Ovary (tissue), 10 donors: ENCODE measurements at places on chromosomes 3 and 15. TPM values are rescaled to one million over a fixed set of nuclear protein-coding genes. Genes with fewer than 3 reads are reported as not detected.

GRCh38 chr3:78629544-78629943 lies 1138.3 kb downstream of the ROBO1 start:
- DNase-seq, result no peak

CCR8 gene
- total RNA-seq, result not detected

NISCH gene
- total RNA-seq, result 73.6 TPM

- no peak for DNase-seq
Observed at GRCh38 chr3:45986303-45986982, 9.2 kb downstream of the FYCO1 start.

- no peak for DNase-seq
Observed at GRCh38 chr3:122281891-122282290, 43.2 kb upstream of the CSTA start.

- no peak for DNase-seq
Observed at GRCh38 chr15:53675832-53676231, 83.6 kb downstream of the WDR72 start.

DNA sequence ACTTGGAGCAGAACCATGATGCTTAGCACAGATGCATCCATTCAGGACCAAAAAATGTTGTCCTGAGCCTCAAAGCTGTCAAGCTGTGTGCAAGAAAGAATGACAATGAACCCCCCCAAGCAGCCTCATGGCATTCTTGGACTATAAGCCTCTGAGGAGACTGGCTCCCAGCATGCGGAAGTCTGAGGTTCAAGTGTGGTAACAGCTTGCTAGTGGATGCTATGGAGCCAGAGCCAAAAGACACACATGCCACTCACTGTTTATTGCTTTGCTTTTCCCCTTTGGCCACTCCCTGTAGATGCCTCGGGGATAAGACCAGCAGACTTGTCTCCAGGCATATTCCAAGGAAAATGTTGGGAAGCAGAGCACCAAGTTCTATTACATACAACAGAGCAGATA lies 38.2 kb upstream of the SNRK start:
- DNase-seq, result no peak

CTXN2 gene
- not detected for total RNA-seq

DNA sequence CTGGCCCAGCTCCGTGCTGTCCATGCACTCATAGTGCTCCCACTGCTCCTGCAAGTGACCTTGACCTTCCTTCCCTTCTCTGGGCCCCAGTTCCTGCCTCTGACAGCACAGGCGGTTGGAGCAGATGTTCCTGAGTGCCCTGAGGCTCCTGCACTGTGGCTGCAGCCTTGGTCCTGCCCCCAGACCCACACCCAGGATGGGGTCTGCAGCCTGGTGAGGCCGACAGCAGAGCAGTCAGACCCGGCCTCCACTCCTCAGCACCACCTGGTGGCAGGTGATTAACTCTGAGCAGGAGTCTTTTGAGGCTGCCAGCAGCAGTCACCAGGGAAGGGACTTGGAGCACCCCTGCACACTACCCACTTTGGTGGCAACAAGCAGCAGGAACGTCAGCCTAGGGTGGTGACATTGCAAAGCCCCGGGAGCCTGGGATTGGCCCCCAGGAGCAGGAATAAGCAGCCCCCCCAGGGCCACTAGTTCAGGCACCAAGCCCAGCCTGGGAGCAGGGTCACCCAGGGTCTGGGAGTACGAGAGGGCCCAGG lies 64.6 kb downstream of the CYP11A1 start:
- peak; percentile 44 for DNase-seq

TRANK1 gene
- 29.3 TPM for total RNA-seq

NOX5 gene
- 0.23 TPM for total RNA-seq

DNA sequence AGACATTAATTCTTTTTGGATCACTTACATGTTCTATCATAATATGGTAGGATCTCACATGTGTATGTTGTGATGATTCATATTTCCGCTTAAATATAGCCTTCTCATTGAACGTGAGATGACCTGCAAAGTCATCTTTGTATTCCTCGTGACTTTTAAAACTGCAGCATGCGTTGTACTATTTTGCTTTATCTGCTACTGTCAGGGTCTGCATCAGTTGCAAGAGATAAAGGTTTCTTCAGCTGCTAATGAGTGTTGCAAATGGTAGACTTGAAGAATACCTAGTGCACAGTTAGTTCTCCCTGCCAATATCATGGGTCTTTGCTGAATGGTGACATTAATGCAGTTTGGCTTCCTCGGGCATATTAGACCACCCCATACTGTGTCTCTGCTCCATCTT lies 31.8 kb downstream of the REC114 start:
- DNase-seq, result no peak

- peak; percentile 25 for DNase-seq
Observed at GRCh38 chr15:48507416-48508065, 138.0 kb downstream of the FBN1 start.
